ENCODE measurements at places on chromosomes 1 and 21.
A peak's percentile ranks its signal among the peaks of the same experiment; 100 is the strongest.

- no peak for DNase-seq
These were observed 32.4 kb downstream of the GALNT2 start for GRCh38 chr1:230099465-230099864.

DNA sequence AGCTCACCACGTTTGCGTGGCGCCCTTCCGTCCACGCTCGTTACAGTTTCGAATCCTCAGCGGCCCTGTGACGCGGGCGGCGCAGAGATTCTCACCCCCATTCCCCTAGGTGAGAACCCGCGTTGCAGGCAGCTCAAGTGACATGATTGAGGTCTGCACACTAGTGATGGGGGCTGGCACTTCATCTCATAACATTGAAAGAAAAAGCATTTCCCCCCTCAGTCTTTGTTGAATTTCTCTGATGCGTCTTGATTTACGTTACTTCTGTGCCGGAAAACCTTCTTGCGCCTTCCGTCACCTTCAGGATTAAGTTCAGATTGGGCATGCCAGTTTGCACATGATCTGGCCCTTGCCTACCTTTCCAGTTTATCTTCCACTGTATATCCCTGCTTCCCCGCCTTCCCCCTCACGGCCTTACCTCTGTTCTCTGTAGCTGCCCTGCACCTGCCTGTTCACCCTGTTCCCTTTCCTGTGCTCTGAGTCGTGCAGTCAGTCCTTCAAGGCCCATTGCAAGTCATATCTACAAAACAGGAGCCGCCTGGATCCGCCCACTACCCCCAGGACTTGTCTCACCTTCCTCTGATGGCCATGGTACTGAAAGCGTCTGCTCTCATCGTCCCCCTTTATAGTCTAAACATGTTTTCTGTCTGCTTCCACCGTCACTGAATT, 1.1 kb downstream of the CTPS1 start:
- DNase-seq: peak; percentile 45

DNA sequence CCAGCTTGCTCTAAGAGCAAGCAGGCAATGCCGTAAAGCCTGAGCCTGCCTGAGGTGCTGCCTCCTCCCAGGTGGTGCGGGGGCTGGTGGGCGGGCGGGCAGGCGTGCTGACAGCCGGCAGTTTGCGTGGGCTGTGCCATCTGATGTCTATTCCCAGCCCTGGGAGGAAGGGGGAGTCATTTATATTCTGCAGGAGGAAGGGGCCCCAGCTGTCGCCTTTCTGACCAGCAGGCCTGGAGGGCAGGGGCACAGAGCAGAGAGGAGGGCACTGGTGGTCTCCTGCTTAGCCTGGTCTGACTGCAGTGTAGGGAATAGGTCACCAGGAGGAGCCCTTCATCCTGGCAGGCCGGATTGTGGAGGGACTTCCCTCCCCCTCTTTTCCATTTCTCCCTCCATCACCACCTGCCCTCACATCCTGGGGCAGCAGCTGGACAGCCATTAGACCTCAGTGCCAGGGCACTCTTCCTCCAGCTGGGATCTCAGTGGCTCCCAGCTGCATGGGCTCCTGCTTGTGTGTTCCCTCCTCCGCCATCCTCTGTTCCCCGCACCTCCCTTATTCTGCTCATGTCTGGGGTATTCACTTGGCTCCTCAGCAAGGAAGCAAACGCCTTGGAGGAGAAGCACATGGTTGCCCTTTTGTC, 4.4 kb downstream of the CYB561D1 start:
- DNase-seq: peak; percentile 64

DNA sequence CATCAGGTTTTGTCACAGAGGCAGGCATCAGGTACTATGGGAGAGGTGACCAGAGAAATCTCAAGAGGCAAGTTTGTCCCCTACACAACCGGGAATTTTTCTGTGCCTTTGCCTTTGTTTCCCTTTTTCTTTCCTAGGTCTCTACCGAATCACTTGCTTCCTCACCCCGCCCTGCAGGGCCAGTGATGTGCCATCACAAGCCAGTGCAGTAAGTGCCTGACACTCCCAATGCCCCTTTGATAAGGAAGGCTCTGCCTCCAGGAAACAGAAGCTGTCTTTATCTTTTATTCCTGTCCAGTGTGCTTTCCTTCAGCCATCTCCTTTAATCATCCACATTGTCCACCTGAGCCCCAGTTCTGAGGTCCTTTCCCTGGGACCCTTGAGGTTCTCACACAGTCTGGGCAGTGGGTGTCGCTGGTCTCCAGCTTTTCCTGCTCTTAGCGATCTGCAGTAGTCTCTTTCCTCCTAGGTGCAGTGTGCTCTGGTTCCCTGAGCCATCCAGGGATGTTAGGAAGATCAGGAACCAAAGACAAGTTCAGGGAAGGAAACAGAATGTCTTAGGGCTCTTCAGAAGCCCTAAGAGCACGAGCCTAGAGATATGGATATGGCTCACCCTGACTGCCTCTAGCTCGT, 36.6 kb downstream of the GJA5 start:
- no peak for DNase-seq

- DNase-seq: no peak
These were observed 5.7 kb upstream of the CPLANE2 start for GRCh38 chr1:16242556-16243214.

DNA sequence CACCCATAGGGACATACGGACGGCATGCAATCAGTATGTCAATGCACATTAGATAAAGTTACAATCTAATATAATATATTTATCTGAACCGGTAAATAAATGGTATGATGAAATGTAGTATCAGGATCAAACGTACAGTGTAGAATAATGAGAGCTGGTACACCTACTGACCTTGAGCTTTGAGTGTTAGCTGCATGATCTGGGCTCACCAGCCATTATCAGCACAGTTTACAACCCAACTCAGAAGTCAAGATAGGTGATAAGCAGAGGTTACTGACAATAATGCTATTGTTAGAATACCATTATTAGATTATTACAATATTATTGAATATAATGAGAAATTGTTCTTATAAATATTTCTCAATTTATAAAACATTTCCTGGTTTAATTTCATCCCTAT, 103.0 kb upstream of the ESRRG start:
- no peak for DNase-seq

- no peak for DNase-seq
These were observed 13.7 kb downstream of the ACBD6 start for GRCh38 chr1:180488661-180489060.

- DNase-seq: no peak
These were observed 6.7 kb downstream of the WNT2B start for GRCh38 chr1:112515311-112516009.

DNA sequence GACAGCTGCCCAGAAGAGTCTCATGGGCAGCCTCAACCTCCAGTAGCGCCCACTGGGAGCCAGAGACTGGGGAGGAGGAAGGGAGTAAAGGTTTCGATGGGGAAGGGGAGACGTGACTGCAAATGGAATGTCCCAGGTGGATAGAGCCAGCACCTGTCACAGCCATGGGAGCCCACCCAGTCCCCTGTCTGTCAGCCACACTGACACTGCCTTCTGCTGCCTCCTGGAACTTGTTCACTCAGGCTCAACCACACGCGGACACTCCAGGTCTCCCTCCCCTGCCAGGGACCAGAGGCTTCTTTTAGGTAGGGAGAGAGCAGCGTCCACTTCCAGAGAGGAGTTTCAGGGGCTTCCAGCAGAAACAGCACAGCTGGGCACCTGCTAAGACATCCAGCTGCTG, 346.3 kb downstream of the NPHP4 start:
- no peak for DNase-seq

- no peak for DNase-seq
These were observed 96.4 kb downstream of the PKN2 start for GRCh38 chr1:88780485-88780884.

DNA sequence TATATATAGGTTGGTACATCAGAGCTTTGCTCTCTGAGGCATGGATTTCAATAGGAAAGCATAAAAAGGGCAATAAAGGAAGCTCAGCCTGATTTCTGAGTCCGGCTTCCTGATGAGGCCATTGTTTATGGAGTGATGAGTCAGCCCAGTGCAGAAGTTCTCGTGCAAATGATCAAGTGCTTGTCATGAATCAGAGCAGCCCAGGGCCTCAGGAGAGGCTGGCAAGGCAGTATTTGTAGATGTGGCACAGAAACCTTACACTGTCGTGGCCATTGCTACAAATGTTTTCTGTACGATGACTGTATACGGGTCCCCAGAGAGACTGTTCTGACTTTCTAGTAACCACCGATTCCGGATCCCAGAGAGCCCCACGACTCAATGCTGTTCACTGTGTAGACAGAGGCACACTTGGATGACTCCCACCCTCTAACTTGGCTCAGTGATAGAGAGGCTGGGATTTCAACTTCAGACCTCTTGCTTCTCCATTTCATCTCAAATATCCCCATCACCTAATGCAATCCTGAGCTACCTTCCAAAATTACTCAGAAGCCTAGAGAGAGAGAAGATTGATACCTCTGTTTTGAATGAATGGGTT, 26.8 kb downstream of the UMODL1 start:
- DNase-seq: no peak

DNA sequence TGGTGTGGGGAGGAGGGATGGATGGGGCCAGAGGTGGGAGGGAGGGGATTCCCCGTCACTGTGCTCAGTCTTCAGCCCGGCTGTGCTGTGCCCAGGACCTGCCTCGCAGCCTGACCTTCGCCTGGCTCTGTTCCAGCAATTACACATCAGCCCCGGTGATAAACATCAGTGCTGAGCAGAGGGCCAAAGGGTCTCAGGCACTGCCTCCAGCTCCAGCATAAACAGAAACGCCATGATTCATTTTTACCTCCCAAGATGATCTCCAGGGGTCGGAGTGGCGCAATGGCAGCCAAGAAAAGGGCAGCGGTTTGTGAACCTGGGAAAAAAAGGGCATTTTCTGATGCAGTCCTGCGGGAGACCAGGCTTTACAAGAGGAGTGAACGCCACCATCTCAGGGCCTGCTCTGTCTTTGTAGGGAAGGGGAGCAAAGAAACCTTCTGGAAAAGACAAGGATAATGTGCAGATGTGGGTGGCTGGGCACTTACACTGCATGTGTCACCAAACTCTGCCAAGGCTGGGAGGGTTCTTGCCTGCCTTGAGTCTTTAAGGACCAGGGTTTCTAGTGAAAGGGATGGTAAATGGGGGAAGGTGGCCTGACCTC, 28.1 kb downstream of the SHISA4 start:
- no peak for DNase-seq

- no peak for DNase-seq
These were observed 213.5 kb upstream of the IRF2BP2 start for GRCh38 chr1:234823191-234824176.

- DNase-seq: no peak
These were observed 2110.6 kb downstream of the MRPL39 start for GRCh38 chr21:23496729-23497128.

DNA sequence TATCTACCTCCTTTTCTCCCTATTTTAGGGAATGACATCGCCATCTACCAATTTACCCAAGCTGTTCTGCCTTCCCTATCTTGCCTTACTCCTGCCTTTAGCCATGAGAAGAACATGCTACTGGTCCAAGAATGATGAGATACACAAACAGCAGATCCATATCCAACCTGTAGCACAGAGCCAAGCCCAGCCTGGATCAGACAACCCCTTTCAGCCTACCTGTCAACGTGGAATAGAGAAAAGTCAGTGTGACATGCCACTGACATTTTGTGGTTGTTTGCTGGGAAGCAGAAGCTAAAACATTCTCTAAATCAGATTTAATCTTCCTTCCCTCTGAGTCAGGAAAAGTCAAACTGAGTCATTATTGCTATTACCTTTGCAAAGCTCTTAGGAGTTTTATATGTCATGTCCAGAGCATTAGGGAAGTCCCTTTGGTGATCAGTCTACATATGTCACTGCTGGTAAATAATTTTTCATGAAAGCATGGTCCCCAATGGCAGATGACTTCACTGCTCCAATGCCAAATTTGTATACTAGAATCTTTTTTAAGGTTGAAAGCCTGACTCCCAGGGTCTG, 143.1 kb downstream of the TPR start:
- no peak for DNase-seq

DNA sequence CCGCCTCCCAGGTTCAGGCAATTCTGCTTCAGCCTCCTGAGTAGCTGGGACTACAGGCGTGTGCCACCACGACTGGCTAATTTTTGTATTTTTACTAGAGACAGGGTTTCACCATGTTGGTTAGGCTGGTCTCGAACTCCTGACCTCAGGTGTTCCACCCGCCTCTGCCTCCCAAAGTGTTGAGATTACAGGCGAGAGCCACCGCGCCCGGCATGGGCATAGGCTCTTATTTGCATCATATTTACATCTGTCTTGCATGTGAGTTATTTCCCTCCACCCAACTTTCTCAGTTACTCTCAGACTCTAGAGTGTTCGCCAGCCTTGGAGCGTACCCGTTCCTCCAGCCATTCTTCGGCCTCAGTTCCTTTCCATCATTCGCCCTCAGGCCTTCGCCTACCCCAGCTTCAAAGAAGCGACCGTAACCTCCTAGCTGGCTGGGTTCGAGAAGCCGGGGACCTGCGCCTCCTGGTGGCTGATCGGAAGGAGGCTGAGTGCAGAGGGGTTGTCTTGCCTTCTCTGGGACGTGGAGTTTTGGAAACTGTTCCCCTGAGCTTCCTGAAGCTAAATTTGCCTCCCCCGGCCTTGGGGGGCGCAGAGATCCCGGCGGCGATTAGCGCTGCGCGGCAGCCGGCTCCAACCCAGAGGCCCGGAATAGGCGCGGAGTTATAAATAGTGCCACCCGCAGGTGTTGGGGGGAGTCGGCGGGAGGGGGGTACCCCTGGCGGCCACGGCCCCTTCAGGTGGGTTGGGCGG, 3.6 kb upstream of the ZBTB7B start:
- DNase-seq: peak; percentile 71

DNA sequence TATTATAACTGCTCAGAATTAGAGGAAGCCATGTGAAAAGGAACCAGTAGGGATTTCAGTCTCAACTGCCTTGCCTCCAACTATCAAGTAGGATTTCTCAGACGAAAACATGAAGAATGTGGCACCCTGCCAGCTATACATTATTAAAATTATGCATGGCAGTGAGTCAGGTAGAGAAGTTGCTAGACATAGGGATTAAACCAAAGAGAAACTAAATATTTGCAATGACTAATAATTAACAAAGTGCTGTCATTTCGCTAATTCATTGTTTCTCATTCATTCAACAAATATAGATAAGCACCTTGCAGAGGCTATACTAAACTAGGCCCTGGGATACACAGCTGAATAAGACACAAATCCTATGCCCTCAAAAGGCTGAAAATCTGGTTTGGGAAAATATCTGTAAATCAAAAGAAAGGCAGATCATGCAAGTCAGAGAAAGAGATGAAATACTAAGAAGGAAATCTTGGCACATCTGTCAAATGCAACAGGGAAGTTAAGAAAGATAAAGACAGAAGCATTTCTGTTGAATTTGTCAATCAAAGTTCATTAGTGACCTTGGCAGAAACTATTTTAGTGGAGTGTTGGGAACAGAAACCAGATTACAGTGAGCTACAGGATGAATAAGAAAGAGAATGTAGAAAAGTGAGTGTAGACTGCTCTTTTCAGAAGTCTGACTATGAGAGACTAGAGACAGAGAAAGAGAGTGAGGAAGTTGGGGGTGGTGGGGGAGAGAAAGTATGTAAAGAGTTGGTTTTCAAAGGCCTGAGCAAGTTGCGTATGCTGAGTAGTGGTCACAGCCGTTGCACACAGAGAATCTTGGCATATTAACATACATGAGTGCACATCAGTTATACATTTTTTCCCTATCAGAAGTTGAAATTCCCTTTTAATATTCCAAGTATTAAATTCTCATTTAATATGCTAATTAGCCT, 14.7 kb upstream of the NBPF11 start:
- DNase-seq: no peak

GRCh38 chr1:94456736-94457135, 38.5 kb downstream of the ABCD3 start:
- no peak for DNase-seq

Measured in stimulated activated CD4-positive, alpha-beta T cell treated with anti-CD3 and anti-CD28 coated beads, Interleukin-4, amount 100 ng/mL, for 4 hours (primary cell).